ENCODE measurements at places on chromosomes 11 and 22.

- DNase-seq, result no peak
These were observed 34.3 kb downstream of the MTMR3 start for GRCh38 chr22:29917052-29917902.

- DNase-seq, result peak; percentile 91
These were observed 473 bp downstream of the FNBP4 start for GRCh38 chr11:47766509-47767227.

DNA sequence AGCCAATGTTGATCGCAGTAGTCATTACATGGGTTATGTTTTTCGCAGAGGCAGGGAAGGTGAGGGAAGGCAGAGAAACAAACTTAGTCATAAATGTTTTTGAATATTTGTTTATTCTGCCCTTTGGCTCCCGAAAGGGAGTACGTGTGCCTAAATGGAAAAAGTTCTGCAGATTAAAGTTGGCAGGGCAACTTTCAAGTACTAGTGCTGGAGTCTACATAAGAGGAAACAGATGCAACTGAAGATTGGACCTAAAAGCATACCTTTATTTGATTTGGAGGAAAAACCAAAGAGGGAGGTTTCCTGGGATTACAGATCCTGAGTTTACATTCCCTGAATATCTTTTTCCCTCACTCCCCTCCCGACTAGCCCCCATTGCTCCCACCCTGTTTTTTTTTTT lies 5.7 kb downstream of the HSD17B12 start:
- DNase-seq, result no peak

GRCh38 chr11:12286606-12287005 lies 90.8 kb upstream of the PARVA start:
- no peak for DNase-seq

DNA sequence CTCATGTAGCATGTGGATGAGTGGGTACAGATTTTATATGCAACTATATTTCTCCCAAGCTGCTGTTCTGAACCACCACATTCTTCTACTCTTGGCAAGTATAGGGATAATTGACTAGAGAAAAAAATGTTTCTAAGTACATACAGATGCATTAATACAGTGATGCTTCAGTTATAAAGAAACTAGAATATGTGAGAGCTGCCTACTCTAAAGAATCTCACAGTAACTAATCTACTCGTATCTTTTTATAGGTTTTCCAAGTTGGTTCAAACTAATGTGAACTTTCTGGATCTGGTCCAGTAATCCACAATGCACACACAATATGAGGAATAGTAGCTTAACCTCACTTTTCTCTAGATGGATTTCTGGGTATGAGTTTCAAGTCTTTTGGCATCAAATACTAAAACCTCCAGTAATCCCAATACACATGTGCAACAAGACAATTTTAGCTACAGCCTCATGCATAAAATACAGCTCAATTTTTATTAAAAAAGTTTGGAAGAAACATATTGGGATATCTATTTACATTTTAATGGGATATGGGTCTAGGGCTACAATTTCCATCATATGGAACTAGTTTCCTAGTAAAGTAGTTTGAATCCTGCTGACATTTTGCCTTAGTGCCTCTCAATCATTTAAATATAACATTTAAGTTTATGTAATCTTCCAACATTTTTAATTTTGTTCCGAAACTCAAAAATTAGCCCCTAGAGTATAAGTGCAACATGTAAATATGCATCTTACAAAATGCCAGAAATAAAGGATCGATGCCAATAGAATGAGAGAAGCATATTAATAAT lies 2209.7 kb downstream of the LRRC4C start:
- no peak for DNase-seq

DNA sequence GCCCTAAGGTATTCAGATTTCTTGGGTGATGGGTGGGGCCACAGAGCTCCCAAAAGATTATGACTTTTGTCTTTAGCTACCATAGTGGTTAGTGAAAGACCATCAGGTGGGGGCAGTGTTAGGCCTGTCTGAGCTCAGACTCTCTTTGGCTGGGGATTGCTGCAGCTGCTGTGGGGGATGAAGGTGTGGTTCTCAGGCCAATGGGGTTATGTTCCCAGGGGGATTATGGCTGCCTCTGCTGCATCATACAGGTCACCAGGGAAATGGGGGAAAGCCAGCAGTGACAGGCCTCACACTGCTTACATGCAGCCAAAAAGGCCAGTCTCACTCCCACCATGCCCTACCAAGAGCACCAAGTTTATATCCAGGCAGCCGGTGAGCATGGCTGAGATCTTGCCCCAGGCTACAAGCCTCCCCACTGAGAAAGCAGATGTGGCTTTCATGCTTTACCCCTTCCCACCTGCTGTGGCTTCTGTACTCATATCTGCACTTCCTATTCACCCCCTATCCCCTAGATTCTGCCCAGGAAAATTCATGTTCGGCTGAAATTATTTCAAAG lies 24.8 kb downstream of the CNTF start:
- DNase-seq, result no peak

DNA sequence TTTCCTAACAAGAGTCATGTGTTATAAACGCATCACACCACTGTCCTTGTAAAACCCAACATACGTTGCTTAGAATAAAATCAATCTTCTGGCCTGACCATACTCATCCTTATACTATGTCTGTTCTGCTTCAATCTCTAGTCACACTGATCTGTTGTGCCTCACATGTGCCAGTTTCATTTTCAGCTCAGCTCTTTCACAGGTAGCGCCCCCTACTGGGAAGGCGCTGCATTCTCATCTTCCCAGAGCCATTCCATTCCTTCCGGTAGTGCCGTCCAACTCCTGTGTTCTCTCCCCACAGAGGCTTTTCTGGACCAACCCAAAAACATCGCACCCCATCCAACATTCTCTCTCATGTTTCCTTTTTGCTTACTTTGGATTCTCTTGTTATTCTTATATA lies 22.2 kb downstream of the CASP5 start:
- DNase-seq, result peak; percentile 83

GRCh38 chr11:47524291-47524874 lies 28.5 kb downstream of the CELF1 start:
- DNase-seq, result no peak

DNA sequence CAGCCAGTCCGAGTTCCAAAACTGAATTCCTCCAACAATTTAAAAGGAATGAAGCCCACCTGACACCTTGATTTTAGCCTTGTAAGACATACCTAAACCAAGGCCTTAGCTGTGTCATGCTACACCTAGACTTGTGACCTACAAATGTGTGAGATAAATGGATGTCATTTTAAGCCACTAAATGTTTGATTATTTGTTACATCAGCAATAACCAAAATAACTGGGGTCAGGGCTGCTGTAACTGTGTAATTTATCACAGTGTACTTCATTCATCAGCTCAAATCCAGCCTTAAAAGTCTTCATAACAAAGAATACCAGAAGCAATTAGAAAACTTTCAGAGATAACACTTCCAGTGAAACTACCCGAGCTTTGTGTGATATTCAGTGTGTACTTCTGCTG lies 673.0 kb upstream of the ANO3 start:
- DNase-seq, result no peak

- DNase-seq, result no peak
These were observed 5.1 kb downstream of the FBLN1 start for GRCh38 chr22:45507798-45508197.

DNA sequence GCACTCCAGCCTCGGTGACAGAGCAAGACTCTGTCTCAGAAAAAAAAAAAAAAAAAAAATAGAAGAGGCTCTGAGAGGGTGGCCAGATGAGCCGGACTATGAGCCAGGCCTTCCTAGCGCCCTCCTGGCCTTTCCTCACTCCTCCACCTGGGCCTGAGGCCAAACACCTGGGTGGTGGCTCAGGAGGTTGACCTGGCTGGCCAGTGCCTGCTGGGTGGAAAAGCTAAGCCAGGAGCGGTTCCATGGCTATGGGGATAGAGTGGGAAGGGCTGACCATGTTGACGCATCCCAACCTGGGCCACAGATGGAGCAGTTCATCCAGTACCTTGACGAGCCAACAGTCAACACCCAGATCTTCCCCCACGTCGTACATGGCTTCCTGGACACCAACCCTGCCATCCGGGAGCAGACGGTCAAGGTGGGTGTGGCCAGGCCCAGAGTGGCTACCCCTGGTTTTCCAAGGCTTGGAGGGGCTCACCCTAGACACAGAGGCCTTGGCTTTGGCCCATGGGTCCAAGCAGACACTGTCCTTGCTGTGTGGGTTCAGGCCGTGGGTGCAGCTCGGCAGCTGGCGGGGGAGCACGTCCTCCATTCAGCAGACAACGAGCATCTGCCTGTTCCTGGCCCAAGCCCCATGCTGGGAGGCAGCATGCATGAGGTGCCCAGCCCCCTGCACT lies 7.6 kb downstream of the SCYL1 start:
- DNase-seq, result no peak

DNA sequence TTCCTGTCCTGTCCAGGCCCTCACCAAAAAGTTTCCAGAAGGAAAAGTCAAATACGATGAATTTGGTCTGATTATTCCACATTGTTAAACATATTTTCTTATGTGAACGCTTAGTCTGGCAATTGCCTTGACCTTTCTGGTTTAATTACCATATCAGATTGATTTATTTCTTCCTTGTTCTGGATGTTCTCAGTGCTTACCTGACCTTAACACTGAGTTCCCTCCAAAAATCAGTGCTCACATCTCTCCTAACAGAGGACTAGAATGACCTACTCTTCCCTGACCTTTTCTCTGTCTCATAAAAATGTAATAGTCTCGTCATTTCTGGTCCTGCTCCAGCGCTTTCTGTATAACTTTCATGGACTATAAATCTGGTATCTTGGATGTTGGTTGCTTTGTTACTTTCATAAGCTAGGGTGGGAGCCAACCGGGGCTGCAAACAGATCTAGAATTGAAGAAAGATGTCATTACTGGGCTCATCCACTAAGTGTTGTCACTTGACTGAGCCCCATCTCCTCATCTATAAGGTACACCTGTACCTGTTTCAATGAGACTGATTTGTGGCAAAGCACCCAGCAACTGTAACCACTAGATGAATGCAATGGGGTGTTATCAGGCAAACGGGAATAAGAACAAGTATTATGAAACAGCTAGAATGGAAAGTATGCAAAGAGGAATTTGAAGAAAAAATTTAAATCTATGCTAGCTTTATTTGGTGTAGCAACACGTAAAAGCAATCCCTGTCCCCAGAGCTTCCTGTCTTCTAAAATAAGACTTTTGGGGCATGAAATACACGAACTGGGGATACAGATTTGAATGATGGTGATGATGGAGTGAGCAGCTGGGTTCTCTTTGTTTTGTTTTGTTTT lies 2.4 kb downstream of the FADS2 start:
- DNase-seq, result no peak

DNA sequence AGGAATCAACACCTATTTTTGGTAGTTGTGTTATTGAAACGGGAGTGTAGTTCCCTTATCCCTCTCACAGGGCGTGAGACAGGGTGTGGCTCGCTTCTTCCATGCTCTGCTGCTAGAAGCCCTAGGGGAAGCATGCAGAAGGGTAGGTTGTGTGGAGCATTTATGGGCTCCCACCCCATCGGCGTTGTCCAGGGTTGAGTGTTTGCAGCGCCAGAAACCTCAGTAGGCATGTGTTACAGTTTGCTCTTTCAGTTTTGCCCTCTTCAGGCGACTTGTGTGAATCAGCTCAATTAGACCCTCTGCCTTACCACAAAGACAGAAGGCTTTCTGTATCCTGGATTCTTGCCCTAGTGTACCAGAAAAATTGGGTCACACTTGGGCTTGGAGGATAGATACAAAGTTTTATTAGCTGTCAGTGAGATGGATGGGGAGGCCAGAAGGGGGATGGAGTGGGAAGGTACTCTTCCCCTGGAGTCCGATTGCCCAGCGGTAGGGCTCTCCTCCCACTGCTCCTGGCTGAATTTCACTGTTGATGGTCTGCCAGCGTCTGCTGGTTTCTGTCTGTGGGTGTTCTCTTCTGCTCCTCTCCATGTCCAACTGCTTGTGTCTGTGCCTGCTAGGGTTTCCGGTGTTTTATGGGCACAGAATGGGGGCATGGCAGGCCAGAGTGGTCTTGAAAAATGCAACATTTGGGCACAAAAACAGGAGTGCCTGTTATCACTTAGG lies 358.3 kb upstream of the CTSC start:
- no peak for DNase-seq

All from activated effector memory CD4-positive, alpha-beta T cell treated with anti-CD3 and anti-CD28 coated beads, Interleukin-2, amount 50 U/mL, for 16 hours (primary cell).